ENCODE measurements at places on chromosomes 5 and 9.

DNA sequence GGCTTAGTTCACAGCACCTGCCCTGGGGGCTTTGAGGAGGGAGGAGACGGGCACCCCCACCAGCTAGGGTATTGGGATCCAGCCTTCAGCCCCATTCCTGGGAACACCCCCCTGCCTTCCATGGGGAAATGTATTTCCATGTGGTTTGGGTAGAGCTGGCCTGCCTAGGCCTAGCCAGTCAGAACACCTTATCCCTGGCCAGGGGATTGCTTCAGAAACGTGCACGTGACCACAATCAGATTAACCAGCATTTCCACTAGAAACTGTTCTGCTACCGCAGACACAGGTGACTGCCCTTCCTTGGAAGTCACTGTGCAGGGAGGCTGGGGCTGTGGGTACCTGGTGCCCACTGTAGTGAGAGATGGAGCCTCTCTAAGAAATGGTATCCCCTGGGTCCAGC is 14.0 kb downstream of the BBLN start:
- no peak overlapping the region for H3K27ac ChIP-seq
- H3K36me3 ChIP-seq: peaks cover 37% of the 10 kb centered on the region
- H3K27me3 ChIP-seq: no peaks in the 10 kb centered on the region

GRCh38 chr5:93681432-93681831 is 60.0 kb downstream of the POU5F2 start:
- H3K27me3 ChIP-seq: no peaks in the 10 kb centered on the region
- no peak overlapping the region for H3K27ac ChIP-seq
- no peaks in the 10 kb centered on the region for H3K36me3 ChIP-seq
- no peak for DNase-seq
- H3K4me1 ChIP-seq: peaks cover 14% of the 10 kb centered on the region

- no peak overlapping the region for H3K27ac ChIP-seq
- H3K36me3 ChIP-seq: no peaks in the 10 kb centered on the region
- no peaks in the 10 kb centered on the region for H3K4me1 ChIP-seq
- no peak overlapping the region for H3K4me3 ChIP-seq
Measured at GRCh38 chr9:9437641-9438040, 1175.2 kb downstream of the PTPRD start.

GRCh38 chr5:74367934-74368333 is 272.6 kb downstream of the ENC1 start:
- DNase-seq: no peak
- H3K4me1 ChIP-seq: no peaks in the 10 kb centered on the region
- H3K27ac ChIP-seq: no peak overlapping the region
- H3K36me3 ChIP-seq: no peaks in the 10 kb centered on the region
- H3K27me3 ChIP-seq: no peaks in the 10 kb centered on the region
- H3K4me3 ChIP-seq: no peak overlapping the region

DNA sequence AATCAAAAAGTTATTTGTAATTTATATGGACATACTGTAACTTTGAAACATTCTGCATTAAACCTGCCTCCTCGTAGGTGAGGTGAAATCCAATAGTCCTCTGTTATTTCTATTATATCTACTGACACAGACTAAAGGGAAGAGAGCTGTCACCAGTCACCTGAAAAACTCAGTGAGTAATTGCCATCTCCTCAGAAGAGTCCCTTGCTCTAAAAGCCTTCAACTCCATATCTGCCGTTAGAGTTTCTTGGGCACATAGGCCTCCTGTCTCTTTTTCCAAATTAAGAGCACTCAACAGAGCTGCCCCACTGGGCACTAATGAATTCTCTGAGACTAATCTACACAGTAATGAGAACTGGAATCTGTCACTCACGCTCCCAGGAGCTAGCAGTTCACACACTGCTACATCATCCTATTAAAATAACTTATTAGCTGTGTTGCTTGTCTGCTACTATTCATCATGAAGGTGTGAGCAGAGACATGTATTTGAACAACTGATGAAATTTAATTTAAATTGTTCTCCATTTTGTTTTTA is 67.3 kb upstream of the VCAN start:
- DNase-seq: no peak
- no peaks in the 10 kb centered on the region for H3K4me1 ChIP-seq
- no peaks in the 10 kb centered on the region for H3K36me3 ChIP-seq
- no peak overlapping the region for H3K27ac ChIP-seq

- H3K4me3 ChIP-seq: no peak overlapping the region
- H3K27ac ChIP-seq: no peak overlapping the region
- DNase-seq: peak; percentile 4
- no peaks in the 10 kb centered on the region for H3K27me3 ChIP-seq
- no peaks in the 10 kb centered on the region for H3K4me1 ChIP-seq
Measured at GRCh38 chr5:91224969-91225368, 158.1 kb downstream of the ARRDC3 start.
